ENCODE measurements at places on chromosomes 16 and 17.
A peak's percentile ranks its signal among the peaks of the same experiment; 100 is the strongest.

DNA sequence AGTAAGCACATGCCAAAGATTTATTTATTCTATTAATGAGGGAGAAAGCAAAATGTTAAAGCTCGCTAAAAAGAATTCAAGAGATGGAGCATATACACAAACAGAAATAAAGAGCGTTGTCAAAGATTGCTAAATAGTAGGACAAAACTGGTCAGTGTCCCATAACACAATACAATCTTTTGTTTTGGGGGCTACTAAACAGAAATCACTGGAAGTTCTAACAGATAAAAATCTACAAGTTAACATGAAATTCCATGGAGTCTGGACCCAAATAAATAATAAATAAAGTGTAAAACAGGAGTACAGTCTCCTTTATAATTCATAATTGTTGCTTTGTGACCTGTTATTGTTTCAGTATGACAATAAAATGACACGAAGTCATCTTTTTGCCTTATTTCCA, 115.2 kb upstream of the CNTNAP4 start:
- no peak for DNase-seq

GRCh38 chr16:71709229-71709781, 15.2 kb downstream of the PHLPP2 start:
- DNase-seq, result peak; percentile 87

GRCh38 chr17:61209525-61209924, 190.1 kb upstream of the TBX2 start:
- no peak for DNase-seq

DNA sequence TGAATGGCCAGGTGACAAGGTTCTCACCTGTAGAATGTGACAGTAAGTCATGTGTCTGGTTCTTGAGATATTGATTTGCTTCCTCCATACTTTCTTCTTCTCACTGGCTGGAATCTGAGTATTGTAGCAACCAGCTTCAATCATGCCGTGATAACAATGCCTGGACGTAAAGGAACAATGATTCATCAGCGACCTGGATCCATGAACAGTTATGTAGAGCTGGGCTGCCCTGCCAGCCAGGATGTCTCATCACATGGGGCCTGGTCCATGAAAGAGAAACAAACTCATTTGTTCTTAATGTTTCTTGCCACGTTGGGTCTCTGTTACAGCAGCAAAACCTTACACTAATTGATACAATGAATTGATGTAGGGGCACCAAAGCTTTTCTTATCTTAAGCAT, 627.2 kb downstream of the TOX3 start:
- no peak for DNase-seq

DNA sequence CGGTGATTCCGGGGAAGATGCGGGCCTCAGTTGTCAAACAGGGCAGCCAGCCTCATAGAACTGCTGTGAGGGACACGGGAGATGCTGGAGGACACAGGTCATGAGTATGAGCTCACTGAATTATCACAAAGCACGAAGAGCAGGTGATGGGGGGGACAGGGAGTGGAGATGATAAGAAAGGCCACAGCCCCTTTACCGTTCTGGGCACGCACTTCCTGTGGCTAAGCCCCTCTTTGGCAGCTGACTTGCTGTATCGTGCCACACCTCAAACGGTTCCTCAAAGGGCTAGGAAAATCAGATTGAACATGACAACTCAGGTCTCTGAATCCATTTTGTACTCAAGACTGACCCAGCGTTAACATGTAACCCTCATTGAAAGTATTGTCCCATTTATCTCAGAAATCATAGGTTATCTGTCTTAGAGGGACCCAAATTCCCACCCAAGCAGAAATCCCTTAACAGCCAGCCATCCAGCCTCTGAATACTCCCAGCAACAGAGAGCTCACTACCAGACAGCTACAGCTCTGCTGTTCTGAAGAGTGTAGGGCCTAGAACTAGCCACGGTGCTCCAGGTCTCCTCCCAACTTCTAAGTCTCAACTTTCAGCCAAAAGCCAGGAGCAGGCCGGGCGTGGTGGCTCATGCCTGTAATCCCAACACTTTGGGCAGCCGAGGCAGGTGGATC, 5.0 kb upstream of the SRL start:
- no peak for DNase-seq

- peak; percentile 26 for DNase-seq
Observed at GRCh38 chr17:78179372-78179771, 7.5 kb downstream of the TK1 start.

- no peak for DNase-seq
Observed at GRCh38 chr17:36632916-36633771, 31.8 kb downstream of the MRM1 start.

DNA sequence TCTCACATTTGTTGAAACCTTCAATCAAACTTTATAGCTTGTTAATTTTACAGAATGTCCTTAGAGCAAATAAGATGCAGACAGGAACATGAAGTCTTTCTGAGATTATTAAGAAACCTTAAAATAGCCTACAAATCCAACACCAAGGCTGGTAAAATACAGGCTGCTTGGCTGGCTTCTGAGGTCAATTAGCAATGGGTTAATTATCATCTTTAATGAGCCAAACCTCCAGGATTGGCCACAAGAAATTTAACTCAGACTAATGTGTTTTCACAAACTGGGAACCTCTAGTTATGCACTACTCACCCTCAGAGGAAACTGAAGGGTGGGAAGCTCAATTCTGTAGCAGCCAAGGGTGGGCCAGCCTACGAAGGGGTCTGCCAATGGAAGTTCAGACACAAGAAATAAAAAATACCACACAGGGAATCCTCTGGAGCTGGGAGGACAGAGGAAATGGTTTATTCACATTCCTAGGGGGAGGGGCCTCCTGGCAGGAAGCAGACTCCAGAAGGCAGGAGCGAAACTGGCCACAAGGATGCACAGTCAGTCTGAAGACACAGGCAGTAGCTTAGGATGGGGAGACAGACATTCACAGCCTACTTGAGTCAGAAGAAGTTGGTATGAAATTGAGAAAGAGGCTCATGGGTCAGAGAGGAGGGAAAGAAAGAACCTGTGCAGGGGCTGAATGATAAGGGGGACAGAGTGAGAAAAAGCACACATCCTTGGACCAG, 36.1 kb downstream of the HIC1 start:
- DNase-seq, result peak; percentile 98

- no peak for DNase-seq
Observed at GRCh38 chr17:37761059-37761458, 16.2 kb upstream of the HNF1B start.

GRCh38 chr16:75456971-75457370, 7.5 kb downstream of the TMEM170A start:
- DNase-seq, result no peak

DNA sequence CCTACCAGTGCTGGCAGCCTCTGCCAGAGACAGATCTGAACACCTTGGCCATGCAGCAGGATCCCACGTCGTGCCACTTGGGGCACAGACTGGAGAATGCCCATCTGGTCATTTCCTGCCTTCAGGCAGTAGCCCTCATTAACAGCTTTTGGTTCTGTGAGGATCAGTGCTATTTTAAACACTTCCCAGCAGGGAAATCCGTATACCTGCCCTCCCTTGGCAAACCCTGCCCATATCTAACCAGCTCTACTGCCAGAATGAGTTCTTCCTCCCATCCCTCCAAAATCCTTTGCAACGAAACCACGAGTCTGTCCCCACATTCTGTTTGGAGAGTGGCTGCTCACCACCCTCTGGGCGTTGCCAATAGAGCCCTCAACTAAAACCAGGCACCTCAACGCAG, 245.7 kb downstream of the ENGASE start:
- no peak for DNase-seq

GRCh38 chr16:23206986-23207385, 24.4 kb downstream of the SCNN1G start:
- no peak for DNase-seq

DNA sequence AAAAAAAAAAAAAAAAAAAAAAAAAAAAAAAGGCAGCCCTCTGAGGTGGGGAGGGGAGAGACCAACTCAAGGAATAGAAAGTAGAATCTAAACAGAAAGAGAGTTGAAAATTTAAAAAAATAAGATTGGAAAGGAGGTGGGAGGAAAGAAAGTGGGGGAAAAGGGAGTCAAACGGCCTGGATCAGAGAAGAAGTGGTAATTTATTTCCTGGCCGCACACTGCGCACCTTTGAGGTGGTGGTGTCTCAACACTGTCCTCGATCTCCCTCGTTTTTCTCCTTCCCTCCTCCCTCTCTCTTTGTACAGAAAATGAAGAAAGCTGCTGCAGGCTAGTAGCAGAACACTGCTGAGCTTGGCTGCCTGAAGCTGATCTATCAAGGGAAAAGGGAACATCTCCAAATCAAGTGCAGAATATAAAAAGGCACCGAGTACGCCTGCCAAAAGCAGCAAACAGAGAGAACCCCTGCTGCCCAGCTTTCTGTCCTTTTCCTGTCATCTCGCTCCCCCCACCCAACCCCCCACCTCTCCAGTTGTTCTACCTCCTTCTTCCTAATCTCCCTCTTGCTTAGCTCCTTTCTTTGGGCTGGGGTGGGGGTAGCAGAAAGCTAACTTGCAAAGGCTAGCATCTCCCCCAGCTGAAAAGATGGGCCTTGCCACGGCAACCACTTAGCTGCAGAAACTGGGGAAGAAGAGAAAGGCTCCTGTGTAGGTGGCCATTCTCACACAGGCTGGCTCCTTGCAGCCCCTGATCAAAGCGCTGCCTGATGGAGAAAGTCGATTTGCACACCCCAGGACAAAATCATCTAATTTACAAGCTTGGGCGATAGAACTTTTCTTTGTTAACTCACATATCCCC, 22.5 kb downstream of the AXIN2 start:
- DNase-seq, result no peak

DNA sequence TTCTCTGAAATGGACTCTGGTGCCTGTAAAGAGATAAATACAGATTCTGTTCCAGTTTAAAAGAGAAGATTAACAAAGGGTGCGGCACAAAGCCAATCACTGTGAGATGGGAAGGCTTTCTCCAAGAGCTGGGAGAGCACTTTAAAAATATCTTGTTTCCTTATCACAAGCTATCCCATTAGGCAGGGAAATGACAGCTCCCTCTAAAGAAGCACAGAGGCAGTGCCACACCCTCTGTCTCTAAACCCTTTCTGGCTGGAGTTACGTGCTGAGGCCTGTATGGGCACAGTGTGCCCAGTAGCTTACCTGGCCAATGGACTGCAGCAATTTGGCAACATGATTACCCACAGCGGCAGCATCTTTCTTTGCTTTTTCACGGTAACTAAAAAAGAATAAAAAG, 9.0 kb upstream of the TERB1 start:
- DNase-seq, result no peak

DNA sequence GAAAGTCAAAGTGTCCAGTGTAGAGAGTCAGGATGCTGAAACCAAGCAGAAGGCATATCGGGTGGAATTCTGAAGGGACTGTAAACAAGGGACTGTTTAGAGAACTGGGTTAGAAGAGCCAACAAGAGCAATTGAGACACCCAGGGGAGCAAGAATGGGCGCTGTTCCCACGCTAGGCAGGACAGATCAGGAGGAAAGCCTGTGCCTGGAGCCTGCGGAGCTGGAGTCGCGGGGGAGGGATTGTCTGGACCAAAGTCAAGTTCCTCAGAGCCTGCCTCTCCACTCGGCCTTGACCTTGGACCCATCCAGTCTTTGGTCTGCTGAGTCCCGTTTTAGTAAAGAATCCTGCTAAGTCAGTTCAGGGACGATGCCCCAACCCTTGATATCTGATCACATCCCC, 14.7 kb upstream of the KLHL36 start:
- no peak for DNase-seq

DNA sequence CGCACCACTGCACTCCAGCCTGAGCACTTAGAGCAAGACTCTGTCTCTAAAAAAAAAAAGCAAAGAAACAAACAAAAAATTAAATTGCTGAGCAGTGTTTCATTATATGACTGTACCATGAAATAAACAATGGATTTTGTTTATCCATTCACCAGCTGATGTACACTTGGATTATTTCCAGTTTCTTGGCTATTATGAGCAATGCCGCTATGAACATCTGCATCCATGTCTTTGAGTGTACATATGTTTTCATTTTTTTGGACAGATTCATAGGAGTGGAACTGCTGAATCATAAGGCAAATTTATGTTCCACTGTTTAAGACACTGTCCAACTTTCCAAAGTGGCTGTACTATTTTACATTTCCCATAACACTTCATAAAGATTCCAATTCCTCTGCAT, 8.0 kb downstream of the RNF157 start:
- DNase-seq, result peak; percentile 92

DNA sequence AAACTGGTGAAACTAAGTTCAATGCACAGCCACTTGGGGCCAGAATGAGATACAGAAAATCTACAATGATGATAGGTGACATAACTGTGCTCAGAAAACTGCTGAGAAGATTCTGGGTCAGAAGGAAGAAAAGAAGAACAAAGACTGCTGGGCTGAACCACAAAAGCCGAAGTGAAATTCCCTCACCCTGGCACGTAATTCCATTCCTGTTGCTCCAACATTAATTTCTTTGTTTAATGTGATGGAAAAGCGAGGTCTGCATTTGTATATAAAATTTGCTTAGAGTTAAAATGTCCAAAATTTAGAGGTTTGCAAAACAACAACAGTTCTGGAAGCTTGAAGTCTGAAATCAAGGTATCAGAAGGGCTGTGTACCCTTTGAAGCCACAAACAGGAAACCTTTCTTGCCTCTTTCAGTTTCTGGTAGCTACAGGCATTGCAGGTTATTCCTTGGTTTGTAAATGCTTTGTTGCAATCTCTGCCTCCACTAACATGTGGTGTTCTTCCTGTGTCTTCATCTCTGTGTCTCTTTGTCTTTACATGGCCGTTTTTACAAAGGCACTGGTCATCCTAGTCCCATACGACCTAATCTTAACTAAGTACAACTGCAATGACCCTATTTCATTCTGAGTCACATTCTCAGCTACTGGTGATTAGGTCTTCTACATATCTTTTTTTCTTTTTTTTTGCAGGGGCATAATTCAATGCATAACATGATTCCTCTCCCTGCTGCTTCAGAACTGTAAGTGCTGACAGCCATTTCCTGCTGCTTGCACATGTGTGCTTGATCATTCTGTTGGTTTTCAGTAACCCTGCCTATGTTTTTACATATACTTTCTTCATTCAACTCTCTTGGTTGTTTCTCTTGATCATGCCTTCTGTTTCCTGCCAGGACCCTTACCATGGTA, 603.0 kb upstream of the CDH8 start:
- DNase-seq, result peak; percentile 75

DNA sequence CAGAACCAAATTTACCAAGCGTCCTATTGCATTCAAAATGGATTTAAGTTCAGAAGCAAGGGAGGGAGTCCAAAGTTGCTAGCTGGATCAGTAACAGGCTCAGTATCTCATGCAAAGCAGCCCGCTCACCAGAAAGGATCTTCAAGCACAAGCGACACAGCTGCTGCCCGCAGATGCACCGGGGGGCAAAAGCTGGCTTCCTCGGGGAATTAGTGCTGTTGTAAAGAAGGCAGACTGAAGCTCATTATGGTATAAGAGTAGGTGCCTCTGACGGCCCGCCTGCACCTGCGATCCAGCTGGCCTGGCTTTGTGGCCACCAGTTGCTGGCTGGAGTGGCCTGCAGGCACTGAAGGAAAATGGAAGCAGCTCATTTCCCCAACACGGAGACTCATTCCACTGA, 128.4 kb upstream of the RCVRN start:
- no peak for DNase-seq

- no peak for DNase-seq
Observed at GRCh38 chr16:85774811-85775210, 23.9 kb upstream of the C16orf74 start.

DNA sequence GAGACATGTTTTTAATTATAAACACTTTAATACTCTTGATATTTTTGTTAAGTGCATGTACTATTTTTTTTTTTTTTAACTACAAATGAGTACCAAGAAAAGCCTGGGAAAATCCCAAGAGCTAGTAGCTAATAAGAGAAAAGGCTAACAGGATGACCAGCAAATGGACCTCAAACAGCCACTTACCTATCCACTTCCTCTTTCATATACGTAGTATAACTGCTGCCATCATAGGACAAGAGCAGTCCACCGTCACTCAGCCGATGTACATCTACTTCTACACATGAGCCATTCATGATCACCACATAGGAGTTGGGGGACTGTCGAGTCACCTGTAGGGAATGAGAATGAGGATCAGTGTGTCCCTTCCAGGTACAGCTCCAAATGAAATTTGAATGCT, 128.0 kb upstream of the C17orf78 start:
- DNase-seq, result no peak

All from fibroblast of skin of right quadriceps (primary cell).